ENCODE measurements at places on chromosomes 6 and 20.

DNA sequence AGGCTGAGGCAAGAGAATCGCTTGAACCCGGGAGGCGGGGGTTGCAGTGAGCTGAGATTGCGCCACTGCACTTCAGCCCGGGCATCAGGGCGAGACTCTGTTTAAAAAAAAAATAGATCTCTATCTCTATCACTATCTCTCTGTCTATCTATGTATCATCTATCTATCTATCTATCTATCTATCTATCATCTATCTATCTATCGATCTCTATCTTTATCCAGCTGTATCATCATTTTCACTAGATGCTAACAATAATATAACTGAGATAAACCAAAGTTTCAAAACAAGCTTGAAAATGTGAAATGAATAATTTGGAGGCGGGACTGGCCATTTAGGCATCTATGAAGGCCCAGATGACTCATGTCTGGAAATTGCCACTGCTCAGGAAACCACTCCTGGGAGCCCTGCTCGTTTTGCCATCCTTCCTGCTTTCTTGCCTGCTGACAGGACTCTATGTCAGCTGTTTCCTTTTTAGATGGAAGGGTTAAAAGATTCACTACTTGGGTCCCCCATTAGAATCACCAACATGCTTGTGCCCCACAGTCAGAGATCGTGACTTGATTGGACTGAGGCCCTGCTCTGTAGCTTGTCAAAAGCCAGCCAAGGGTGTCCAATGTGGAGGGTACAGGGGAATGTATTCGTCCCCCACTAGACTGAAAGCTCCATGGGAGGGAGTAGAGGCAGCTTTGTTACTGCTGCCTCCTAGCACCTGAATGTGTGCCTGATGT lies 61.7 kb downstream of the UTRN start:
- no peak for DNase-seq

GRCh38 chr6:91173186-91173585 lies 586.3 kb upstream of the MAP3K7 start:
- DNase-seq = no peak

GRCh38 chr20:18858816-18859215 lies 45.2 kb downstream of the SCP2D1 start:
- DNase-seq = no peak

DNA sequence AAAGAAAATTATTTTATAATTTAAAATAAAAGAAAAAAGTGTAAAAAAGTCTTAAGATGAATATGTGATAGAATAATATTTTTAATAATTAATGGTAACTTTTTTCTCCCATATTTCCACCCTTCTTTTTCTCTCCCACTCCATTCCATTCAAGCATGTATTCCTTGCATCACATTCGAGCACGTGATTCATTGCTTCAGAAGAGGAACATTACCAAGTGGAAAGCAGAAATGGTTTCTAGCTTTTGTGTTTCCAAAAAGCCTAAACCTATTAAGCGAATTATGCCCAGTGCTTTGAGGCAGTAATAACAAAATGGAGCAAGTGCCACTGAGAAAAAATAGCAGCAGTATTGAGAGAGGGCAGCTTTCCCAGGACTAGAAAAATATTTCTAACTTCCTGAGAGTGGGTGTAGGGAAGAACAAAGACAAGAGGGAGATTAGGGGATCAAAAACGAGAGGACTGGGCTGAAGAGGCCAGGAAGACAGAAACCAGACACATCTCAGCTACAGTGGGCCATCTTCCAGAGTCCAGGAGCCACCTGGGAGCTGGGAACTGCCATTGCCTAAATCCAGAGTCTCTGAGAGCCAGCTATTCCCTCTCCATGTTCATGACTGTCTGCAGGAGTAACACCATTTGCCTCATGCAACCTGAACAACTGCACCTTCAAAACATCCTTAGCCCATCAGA lies 15.0 kb upstream of the AKIRIN2 start:
- DNase-seq = no peak

Measured in effector memory CD8-positive, alpha-beta T cell (primary cell).